Astrocyte (in vitro differentiated cells and primary cell): ENCODE measurements at places on chromosomes 16 and 17. TPM values are rescaled to one million over a fixed set of nuclear protein-coding genes. Genes with fewer than 3 reads are reported as not detected.

The PITPNM3 gene
- 1.0 and 1.3 TPM in 2 replicates for total RNA-seq

The PPP1R9B gene
- 73.6 and 75.9 TPM in 2 replicates for total RNA-seq

The ZFP3 gene
- total RNA-seq = not detected in 2 replicates

The SDK2 gene
- total RNA-seq = 11.2 and 12.4 TPM in 2 replicates

The CDH8 gene
- 13.2 and 17.5 TPM in 2 replicates for total RNA-seq

The PRSS33 gene
- not detected in 2 replicates for total RNA-seq

The SECTM1 gene
- total RNA-seq = 0.27 TPM in 1 of 2 replicates, not detected in the other

DNA sequence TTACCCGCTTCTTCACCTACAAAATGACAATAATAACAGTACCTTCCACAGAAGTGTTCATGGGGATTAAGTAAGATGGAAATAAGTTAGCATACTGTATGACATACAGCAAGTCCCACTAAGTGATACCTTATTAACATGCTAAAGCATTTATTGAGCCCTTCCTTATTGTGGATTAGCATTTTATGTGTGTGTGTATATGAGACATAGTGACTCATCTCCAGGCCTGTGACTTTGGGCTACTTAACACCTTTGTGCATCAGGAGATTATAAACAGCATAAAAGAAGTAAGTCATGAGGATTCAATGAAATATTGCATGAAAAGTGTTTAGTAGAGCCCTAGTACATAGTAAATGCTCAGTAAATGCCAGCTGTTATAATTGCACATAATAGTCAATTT lies 52.9 kb downstream of the CA10 start:
- DNase-seq = no peak

GRCh38 chr16:67543582-67543981 lies 15.0 kb downstream of the RIPOR1 start:
- DNase-seq = no peak

- DNase-seq = no peak
Measured at GRCh38 chr17:34989473-34989872, 9.2 kb downstream of the LIG3 start.

- no peak for DNase-seq
Measured at GRCh38 chr16:89381788-89382187, 108.6 kb downstream of the ANKRD11 start.

DNA sequence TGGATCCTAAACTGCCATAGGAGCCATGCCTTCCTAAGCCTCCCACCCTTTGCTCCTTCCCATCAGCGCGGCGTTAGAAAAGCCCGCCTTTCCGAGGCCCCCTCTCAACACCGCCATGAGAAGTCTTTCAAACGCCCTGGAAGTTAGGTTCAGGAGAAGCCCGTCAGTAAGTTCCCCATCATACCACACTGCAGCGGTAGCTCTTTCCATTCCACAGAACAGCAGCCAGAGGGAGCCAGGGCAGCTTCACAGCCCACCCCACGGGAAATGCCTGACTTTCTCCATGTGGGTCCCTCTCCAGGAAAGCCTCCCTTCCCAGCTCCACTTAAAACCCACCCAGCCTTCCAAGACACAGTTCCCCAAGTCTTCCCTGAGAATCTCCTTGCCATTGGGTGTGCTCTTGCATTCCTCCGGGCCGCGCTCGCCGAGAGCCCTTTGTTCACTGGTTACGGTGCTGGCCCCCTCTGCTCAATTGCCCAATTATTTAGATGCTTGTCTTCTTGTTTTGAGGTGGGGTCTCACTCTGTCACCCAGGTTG lies 28.7 kb downstream of the KIAA0513 start:
- DNase-seq = peak; percentile 20

GRCh38 chr16:53991754-53992378 lies 287.9 kb downstream of the FTO start:
- DNase-seq = peak; percentile 80

GRCh38 chr16:89315791-89316581 lies 98.5 kb downstream of the ZNF778 start:
- peak; percentile 93 for DNase-seq

- no peak for DNase-seq
Measured at GRCh38 chr16:10932959-10933710, 9.1 kb downstream of the DEXI start.
